CD4-positive, alpha-beta memory T cell (primary cell): ENCODE measurements at places on chromosomes 11 and 22. TPM values are rescaled to one million over a fixed set of nuclear protein-coding genes. Genes with fewer than 3 reads are reported as not detected.

The ASCL2 gene
- not detected for total RNA-seq

The APOA4 gene
- not detected for total RNA-seq

The VPS37C gene
- 7.9 TPM for total RNA-seq

The OR5W2 gene
- total RNA-seq: not detected

The OR6A2 gene
- not detected for total RNA-seq

The LRRN4CL gene
- total RNA-seq: 0.12 TPM

The KRTAP5-8 gene
- not detected for total RNA-seq

The OR5P2 gene
- not detected for total RNA-seq

The DERL3 gene
- 2.9 TPM for total RNA-seq

The PLAAT2 gene
- total RNA-seq: not detected

DNA sequence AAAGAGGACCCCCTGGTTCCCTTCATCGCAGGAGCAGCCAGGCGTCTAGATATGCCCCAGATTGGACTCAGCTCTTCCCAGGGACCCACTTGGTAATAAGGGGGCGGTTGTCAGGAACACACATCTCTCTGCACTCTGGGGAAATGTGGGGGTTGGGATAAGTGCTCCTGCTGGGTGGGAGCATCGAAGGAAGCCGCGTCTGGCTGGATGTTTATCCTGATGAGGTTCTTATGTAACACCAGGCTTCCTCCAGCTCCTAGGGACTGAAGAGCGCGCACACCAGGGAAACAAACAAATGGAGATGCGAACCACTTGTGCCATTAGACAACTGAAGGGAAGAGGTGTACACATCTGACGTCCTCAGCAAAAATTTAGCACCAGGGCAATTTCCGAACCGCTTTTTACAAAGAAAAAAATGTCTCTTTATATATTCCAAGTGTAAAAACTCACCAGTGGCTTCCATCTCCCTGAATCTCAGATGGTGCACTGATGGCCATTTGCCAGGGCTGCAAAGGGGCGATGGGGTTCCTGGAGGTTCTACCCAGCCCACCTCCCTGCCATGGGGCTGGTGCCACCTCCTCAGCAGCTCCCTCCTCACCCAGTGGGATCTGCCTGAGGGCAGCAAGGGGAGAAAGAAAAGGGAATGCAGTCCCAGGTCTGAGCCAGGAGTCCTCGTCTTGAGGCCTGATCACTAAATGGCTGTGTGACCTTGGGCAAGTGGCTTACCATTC lies 89.4 kb downstream of the PKNOX2 start:
- H3K36me3 ChIP-seq: no peaks in the 10 kb centered on the region
- H3K4me1 ChIP-seq: no peaks in the 10 kb centered on the region
- no peak for DNase-seq
- H3K4me3 ChIP-seq: no peak overlapping the region

DNA sequence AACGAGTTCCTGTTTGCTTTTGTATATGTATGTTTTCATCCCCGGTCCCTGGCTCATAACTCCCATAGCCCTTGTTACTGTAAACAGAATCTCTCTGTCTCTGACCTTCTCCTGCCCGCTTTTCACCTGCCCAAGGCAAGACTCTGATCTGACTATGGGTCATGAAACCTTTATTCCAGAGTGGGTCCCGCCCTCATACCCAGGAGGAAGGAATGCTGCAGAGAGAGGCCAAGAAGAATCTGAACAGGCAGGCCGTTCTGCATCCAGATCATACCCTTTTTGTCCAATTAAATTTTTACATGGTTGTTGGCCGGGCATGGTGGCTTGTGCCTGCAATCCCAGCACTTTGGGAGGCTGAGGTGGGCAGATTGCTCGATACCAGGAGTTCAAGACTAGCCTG lies 39.6 kb downstream of the GRIK4 start:
- H3K27me3 ChIP-seq: no peaks in the 10 kb centered on the region
- no peaks in the 10 kb centered on the region for H3K4me1 ChIP-seq
- no peak for DNase-seq

DNA sequence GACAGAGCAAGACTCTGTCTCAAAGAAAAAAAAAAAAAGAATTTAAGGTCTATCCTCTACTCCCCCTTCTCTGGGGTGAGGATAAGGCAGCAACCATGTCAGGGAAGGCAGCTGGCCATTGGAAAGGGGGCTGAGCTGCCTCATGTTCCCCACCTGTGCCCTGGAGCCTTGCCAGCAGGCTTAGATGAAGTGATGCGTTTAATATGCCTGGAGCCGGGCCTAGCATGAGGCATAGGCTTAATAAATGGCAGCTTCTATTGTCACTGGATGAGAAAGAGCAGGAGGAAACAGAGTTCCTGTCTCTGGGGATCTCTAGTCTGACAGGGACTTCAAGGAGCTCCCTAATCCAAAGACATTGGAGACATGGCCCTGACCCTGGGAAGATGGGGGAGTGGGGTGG lies 3.2 kb upstream of the KCNE3 start:
- no peaks in the 10 kb centered on the region for H3K27me3 ChIP-seq
- no peak for DNase-seq
- no peaks in the 10 kb centered on the region for H3K4me1 ChIP-seq
- H3K4me3 ChIP-seq: no peak overlapping the region
- H3K36me3 ChIP-seq: no peaks in the 10 kb centered on the region
- H3K27ac ChIP-seq: no peak overlapping the region

DNA sequence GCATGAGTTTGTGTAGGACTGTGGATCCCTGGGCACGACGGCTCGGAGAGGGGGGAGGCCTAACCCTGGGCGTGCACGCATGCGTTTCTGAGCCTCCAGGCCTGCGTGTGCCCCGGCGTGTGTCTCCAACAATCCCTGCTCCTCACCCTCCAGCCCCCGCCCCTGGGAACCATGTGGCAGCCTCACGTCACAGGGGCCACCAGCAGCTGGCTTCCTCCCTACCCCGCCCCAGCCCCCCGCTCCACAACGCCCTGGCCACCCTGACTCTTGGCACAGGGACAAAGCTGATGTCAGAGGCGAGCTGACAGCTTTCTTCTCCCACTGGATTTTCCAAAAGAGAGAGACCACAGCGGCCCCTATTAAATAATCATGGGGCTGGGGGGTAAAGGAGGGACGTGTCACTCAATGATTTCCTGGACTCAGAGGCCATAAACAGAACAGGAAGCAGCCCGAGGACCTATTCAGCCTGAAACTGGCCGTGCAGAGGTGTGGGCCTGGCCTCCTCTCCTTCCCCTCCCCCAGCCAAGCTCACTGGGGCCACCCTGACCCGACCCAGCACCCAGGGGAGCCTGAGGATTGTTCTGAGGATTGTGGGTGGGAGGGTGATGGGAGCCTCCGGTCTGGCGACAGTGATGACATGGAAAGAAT lies 6.8 kb upstream of the LIF start:
- H3K27ac ChIP-seq: no peak overlapping the region
- H3K4me3 ChIP-seq: no peak overlapping the region
- no peak for DNase-seq
- H3K4me1 ChIP-seq: peaks cover 5% of the 10 kb centered on the region
- H3K27me3 ChIP-seq: no peaks in the 10 kb centered on the region

DNA sequence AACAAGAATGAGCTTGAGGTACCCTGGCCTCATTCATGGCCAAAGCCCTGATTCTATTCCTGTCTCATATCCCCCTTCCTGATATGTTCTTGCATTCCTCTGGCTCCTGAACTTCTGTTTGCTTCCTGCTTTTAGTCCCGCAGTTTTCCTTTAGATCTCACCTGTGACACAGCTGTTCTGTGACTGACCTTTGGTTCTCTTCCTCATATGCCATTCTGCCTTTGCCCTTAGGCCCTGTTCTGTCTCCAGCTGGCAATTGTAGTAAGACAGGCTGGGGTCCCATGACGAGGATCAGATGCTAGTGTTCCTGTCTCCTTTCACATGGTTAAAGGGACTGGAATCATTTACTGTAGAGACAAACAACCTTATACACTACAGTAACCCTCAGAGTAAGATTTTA lies 59.0 kb upstream of the PDE3B start:
- no peaks in the 10 kb centered on the region for H3K36me3 ChIP-seq
- peaks cover 17% of the 10 kb centered on the region for H3K4me1 ChIP-seq
- no peak overlapping the region for H3K27ac ChIP-seq
- DNase-seq: no peak
- H3K4me3 ChIP-seq: no peak overlapping the region
- H3K27me3 ChIP-seq: no peaks in the 10 kb centered on the region

- no peak overlapping the region for H3K4me3 ChIP-seq
- H3K27ac ChIP-seq: no peak overlapping the region
- no peaks in the 10 kb centered on the region for H3K36me3 ChIP-seq
- DNase-seq: no peak
- no peaks in the 10 kb centered on the region for H3K4me1 ChIP-seq
Measured at GRCh38 chr11:60469723-60470122, 14.1 kb downstream of the MS4A1 start.

DNA sequence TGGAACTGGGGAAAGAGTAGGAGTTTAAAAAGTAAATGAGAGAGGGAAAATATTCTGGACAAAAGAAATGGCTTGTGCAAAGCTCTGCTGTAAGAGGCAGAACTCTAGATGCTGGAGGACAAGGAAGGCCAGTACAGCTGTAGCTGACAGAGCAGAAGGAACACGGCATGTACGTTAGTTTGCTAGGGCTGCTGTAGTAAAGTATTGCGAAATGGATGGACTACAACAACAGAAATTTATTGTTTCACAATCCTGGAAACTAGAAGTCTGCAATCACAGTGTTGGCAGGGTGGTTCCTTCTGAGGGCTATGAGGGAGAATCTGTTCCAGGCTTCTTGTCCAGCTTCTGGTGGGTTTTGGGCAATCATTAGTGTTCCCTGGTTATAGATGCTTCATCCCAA lies 454.4 kb downstream of the NTM start:
- no peak overlapping the region for H3K27ac ChIP-seq
- H3K27me3 ChIP-seq: no peaks in the 10 kb centered on the region
- DNase-seq: no peak
- H3K4me1 ChIP-seq: no peaks in the 10 kb centered on the region
- no peak overlapping the region for H3K4me3 ChIP-seq

- no peaks in the 10 kb centered on the region for H3K36me3 ChIP-seq
- no peaks in the 10 kb centered on the region for H3K27me3 ChIP-seq
- no peak overlapping the region for H3K27ac ChIP-seq
- no peak overlapping the region for H3K4me3 ChIP-seq
Measured at GRCh38 chr11:111123463-111124398, 121.8 kb upstream of the POU2AF2 start.

- peaks cover 10% of the 10 kb centered on the region for H3K4me1 ChIP-seq
- no peaks in the 10 kb centered on the region for H3K36me3 ChIP-seq
- H3K27me3 ChIP-seq: no peaks in the 10 kb centered on the region
Measured at GRCh38 chr11:68120273-68121066, 718 bp downstream of the CHKA start.

DNA sequence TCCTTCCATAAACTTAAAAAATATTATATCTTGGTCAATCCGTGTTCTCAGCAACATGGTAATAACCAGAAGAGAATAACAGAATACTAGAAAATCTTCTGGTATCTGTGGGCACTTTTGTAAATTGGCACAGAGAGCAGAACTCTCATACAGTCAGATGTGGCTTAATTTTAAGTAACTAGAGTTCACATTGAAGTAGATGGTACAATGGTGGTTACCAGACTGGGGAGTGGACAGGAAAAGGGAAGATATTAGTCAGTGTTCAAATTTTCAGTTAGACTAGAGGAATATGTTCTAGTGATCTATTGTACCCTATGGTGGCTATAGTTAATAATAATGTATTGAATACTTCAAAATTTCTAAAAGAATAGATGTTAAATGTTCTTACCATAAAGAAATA lies 6.9 kb downstream of the OR52H1 start:
- no peak overlapping the region for H3K27ac ChIP-seq
- no peaks in the 10 kb centered on the region for H3K27me3 ChIP-seq
- H3K36me3 ChIP-seq: no peaks in the 10 kb centered on the region
- no peak for DNase-seq
- H3K4me3 ChIP-seq: no peak overlapping the region
- H3K4me1 ChIP-seq: no peaks in the 10 kb centered on the region

DNA sequence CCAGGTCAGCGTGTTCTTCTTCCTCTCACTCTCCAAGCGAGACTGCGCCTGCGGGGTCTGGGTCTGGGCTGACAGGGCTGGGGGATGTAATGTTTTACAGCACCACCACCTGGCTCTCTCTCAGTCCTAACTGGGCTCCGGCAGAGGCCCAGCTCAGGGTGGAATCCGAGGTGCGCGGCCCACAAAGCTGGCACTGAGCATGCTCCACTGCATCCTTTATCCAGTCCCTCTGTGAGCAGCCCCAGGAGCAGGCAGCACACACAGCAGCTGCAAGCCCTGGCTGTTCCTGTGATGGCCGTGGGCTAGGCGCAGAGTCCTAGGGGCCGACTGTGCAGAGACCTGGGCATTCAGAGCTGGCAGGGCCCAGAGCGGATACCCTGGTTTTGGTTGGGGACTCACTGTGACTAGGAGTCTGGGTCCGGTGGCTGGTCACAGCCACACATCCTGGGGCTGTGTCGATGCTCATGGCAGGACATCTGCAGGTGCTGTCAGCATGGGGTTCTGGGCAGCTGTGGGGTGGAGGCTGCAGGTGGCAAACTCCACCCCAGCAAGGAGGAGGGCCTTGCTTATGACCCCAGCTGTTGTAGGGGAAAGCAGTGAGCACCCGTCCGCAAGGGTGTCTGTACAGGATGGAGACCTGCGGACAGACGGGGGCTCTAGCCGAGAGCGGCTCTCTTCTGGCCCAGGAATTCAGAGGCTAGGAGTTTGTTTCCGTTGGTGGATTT lies 4.0 kb downstream of the LRRC75B start:
- H3K4me1 ChIP-seq: peaks cover 4% of the 10 kb centered on the region
- H3K4me3 ChIP-seq: no peak overlapping the region
- no peaks in the 10 kb centered on the region for H3K36me3 ChIP-seq
- DNase-seq: no peak
- H3K27ac ChIP-seq: no peak overlapping the region
- H3K27me3 ChIP-seq: no peaks in the 10 kb centered on the region

GRCh38 chr11:12174128-12174476 lies 63.7 kb downstream of the MICAL2 start:
- no peak for DNase-seq
- no peaks in the 10 kb centered on the region for H3K27me3 ChIP-seq
- no peak overlapping the region for H3K4me3 ChIP-seq
- H3K36me3 ChIP-seq: no peaks in the 10 kb centered on the region
- H3K4me1 ChIP-seq: peaks cover 27% of the 10 kb centered on the region

DNA sequence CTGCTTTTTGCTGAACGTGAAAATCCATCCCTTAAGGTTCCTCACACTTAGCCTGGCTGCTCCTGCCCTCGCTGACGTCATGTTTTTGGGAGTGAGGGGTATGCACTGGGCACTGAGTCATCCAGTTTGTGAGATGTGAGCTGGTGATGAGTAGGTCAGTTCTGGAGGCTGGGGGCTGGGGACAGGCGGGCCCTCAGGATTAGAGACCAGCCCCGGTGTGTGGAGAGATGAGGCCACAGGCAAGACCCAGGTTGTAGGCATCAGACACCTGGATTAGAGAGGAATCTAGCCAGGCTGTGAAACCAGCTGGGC lies 9.2 kb downstream of the KCNC1 start:
- no peak overlapping the region for H3K27ac ChIP-seq
- no peaks in the 10 kb centered on the region for H3K36me3 ChIP-seq
- H3K4me1 ChIP-seq: no peaks in the 10 kb centered on the region
- no peak overlapping the region for H3K4me3 ChIP-seq

- no peak for DNase-seq
- no peaks in the 10 kb centered on the region for H3K4me1 ChIP-seq
- no peak overlapping the region for H3K27ac ChIP-seq
- H3K36me3 ChIP-seq: no peaks in the 10 kb centered on the region
- H3K4me3 ChIP-seq: no peak overlapping the region
- no peaks in the 10 kb centered on the region for H3K27me3 ChIP-seq
Measured at GRCh38 chr11:103532133-103532788, 423.0 kb downstream of the DYNC2H1 start.
